ENCODE measurements at places on chromosomes 4 and X. TPM values are rescaled to one million over a fixed set of nuclear protein-coding genes. Genes with fewer than 3 reads are reported as not detected.

Gene EDA2R
- total RNA-seq: 17.6 TPM

Gene FGFR3
- 0.97 TPM for total RNA-seq

Gene NOX1
- total RNA-seq: not detected

Gene RHOH
- total RNA-seq: not detected

Gene MAGEB2
- total RNA-seq: not detected

Gene BRS3
- not detected for total RNA-seq

Gene SHROOM3
- total RNA-seq: 44.6 TPM

Gene RAB33A
- total RNA-seq: 3.3 TPM

Gene CLIC2
- not detected for total RNA-seq

Gene ALAS2
- not detected for total RNA-seq

Gene PNMA5
- total RNA-seq: not detected

All from GM23248 (cell line).